Stimulated activated CD8-positive, alpha-beta memory T cell treated with anti-CD3 and anti-CD28 coated beads, Interleukin-7, amount 100 ng/mL, for 4 hours (primary cell): ENCODE measurements at places on chromosomes 3 and 15.

- DNase-seq = no peak
Observed at GRCh38 chr3:151230646-151231045, 27.6 kb upstream of the GPR171 start.

GRCh38 chr3:49747792-49748480, 24.2 kb upstream of the GMPPB start:
- no peak for DNase-seq

DNA sequence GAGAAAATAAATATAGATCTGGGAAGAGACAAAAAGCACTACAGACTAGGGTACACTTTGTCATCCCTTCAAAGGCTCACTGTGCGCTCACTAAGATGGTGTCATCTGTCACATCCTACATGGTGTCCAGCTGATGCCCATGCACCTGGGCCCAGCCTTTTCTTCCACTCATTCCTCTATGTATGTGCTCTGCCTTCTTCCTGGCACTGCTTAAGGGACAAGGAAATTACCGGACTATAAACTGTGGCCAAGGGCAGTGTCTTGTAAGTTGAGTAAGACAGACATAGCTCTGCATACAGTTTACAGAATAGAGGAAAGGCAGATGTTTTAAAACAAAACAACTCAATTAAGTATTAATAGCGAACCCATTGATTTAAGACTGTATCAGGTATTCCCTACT, 52.9 kb downstream of the ARHGAP31 start:
- no peak for DNase-seq

DNA sequence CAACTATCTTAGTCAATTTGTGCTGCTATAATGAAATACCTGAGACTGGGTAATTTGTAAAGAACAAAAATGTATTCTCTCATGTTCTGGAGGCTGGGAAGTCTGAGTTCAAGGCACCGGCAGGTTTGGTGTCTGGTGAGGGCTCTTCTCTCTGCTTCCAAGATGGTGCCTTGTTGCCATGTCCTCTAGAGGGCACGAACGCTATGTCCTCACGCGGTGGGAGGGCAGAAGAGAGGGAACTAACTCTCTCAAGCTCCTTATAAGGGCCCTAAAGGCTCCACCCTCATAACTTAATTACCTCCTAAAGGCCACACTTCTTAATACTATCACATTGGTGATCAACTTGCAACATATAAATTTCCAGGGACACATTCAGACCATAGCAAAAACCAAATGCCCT, 108.4 kb downstream of the ADAMTSL3 start:
- no peak for DNase-seq

GRCh38 chr15:67918205-67918861, 78.5 kb upstream of the RNU6-1 start:
- no peak for DNase-seq

DNA sequence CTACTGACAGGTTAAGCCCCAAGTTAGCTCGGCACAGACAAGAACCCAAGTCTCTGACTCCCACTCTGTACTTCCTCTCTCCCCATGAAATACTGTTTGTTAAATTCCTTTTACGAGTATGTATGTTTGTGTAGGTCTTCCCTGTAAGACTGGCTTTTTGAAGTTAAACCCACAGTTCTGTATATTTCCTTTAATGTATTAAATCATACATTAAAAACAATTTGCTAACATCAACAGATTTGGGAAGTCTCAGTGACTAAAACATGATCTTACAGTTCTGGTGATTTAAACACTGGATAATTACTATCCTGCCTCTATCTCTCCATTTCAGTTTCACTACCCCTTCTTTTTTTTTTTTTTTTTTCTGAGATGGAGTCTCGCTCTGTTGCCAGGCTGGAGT, 4.4 kb downstream of the CMTM6 start:
- no peak for DNase-seq

GRCh38 chr15:85780225-85780985, 14.3 kb downstream of the KLHL25 start:
- no peak for DNase-seq

GRCh38 chr15:91264651-91265351, 164.7 kb downstream of the SV2B start:
- DNase-seq = no peak

GRCh38 chr3:23611737-23612295, 193.9 kb upstream of the UBE2E1 start:
- no peak for DNase-seq

DNA sequence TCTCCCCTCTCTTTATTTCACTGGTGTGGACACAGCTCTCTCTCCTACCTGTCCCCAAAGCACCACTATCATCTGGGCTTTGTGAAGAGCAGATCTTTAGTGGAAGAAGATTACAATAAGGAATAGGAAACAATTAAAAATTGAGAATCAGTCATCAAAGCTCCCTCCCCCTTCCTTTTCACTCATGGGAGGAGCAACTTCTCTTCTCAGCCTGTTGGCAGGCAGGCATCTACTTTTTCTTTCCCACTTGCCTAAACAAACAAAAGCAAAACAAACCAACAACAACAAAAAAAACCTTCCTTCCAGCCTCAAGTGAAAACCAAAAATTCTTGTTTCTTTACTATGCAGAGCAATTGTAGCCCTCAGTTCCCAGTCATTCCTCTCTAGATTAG, 125.5 kb upstream of the BHLHE40 start:
- no peak for DNase-seq

GRCh38 chr3:99484871-99485270, 153.5 kb upstream of the COL8A1 start:
- no peak for DNase-seq

DNA sequence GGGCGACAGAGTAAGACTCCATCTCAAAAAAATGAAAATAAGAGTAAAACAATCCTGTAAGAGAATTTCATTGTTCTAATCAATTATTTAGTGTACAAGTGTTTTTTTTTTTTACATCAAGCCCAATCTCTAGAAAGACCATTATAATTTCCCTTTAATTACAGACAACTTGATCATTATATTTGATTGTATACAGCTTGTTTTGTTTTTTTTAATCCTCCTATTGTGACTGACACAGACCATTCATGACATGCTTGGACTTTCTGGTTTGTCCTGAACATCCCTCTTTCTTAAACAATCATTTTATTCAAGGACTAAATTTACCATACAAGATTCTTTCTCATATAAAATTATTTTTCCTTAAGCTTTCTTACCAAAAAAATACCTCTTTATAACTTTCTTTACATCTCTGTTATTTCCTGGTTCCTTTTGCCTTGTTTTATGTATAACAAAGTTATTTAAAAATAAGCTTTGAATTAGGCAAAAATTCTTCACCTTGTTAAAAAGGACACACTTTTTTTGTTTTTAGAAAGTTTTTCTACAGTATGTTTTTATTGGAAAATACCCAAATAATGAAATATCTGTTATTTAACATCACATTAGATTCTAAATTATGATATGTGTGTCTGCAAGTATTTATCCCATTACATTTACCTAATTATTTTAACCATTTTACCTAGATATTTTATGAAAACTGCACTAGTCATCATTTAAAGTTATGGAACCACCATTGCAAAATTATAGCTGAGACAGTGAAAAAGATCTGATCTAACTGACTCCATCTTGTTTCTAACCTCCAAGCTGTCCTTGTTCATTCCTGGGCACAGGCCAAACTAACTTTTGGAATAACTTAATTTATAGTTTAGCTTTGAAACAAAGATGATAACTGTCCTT, 26.1 kb upstream of the GFM1 start:
- DNase-seq = no peak

DNA sequence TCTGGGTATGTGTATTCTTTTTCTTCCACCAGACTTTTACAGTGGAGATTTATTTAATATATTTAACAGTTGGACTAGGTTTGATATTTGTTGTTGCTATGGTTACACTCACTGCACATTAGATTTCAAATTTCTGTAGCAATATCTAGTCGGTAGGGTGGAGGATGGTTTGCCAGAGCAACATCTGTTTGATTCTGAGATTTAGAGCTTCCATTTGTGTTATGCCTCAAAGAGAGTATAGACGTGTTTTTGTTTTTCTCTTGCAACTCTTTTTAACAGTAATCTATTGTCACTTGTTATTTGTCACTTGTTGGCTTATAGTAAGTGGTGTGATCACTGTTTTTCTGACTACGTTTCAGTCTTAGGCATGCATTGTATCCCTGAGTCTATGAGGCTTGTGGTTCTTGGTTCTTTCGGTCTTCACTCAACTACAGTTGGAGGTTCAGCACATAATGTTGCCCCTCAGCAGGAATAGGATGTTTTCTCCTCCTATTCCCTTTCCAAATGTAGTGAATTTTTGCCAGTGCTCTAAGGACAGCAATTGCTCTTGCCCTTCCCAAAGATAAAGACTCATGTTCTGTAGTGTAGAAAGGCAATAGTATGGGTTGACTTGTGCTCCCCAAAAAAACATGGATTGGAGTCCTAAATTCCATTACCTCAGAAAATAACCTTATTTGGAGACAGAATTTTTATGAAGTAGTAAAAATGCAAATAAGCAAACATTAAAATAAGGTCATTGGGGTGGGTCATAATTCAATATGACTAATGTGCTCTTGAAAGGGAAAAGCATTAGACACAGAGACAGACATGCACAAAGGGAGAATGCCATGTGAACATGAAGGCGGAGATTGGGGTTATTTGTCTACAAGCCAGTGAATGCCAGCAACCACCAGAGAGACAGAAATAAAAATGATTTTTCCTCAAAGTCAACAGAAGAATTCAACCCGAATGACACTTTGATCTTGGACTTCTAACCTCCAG, 692.1 kb downstream of the DIPK2A start:
- DNase-seq = no peak

DNA sequence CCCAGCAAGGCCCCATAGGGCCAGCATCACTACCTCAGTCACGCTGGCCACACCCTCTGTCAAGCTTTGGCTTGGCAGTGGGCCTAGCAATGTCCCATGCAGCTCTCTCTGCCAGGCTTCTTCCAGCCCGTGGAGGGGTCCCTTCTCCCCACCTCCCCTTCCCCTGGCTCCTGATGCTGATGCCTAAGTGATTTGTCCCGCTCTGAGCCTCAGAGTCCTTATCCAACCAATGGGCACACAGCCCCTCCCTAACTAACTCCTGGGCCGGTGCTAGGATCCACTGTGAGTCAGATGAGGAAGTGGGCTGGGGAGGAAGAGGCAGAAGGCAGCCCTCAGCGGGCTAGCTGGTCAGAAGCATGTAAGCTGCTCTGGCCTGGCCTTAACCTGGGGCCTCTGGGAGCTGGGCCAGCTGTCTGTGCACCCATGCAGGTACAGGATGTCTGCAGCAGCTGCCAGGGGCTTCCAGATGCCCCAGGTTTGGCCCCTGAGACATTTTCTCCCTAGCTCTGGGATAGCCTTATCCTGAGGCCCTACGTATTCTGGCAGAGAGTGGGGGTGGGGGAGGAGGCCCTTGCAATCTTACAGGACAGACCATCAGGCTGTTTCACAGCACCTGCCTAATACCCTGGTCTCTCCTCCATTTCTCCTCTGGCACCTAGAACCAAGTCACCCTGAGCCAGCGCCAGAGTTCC, 740 bp upstream of the ZBTB47 start:
- no peak for DNase-seq

DNA sequence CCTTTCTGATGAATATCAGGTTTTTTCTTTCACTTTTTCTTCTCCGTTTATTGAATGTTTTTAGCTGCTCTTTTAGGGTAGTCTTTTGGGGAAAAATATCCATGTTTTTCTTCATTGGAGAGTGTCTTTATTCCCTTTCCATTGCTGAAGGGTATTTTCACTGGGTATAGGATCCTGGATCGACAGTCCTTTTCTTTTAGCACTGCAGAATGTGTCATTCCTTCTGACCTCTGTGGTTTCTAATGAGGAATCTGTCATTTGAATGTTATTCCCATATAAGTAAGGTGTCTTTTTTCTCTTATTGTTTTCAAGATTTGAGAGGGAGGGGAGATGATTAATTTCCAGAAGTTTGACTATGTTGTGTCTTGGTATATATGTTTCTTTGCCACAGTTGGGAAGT, 96.8 kb downstream of the BBX start:
- DNase-seq = no peak

DNA sequence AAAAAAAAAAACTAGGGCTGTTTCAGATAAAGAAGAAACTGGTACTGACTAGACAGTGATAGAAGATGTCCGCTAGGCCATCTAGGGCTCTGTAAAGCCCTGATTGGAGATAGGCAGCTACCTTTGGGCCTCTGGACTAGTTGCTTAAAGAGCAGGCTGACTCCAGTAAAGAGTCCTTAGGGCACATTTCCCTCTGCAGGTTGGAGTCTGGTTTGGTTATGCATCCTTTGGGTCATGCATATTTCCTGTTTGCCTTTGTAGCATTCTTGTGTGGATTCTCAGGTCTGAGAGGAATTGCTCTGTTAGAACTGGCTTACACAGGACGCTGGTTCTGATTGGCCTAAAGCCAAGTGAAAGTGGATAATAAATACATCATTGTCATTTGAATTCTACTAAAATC, 165.5 kb upstream of the LRRN1 start:
- no peak for DNase-seq

- DNase-seq = no peak
Observed at GRCh38 chr3:164360738-164361406, 717.4 kb downstream of the SI start.

DNA sequence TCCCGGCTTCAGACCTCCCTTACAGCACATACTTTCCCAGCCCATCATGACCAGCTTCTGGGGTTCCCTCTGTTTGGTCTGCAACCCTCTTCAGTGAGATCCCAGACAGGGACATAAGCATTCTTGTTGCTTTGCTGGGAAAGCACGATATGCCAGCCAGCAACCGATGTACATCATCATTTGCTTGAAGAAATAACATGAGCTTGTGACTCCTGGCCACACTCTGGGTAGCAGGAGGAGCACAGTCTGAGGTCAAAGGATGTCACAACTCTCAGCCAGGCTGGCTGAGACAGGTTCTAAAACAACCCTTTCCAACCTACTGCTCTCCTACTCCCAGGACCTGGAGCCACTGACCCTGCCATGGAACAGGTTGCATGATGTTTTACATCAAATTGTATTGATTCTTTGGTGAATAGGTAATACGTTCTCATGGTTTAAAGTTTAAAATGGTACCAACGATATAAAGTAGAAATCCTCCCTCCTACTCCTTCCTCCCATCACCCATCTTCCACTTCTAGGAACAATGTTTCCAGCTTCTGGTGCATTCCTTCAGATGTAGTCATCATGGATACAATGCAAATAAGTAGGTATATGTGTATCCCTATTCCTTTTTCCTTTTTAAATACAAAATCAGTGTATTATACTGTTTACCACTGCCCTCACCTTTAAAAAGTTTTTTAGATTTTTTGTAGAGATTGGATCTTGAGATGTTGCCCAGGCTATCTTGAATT, 190.3 kb downstream of the OPA1 start:
- no peak for DNase-seq

- DNase-seq = no peak
Observed at GRCh38 chr3:150421799-150422548, 13.9 kb downstream of the TSC22D2 start.

DNA sequence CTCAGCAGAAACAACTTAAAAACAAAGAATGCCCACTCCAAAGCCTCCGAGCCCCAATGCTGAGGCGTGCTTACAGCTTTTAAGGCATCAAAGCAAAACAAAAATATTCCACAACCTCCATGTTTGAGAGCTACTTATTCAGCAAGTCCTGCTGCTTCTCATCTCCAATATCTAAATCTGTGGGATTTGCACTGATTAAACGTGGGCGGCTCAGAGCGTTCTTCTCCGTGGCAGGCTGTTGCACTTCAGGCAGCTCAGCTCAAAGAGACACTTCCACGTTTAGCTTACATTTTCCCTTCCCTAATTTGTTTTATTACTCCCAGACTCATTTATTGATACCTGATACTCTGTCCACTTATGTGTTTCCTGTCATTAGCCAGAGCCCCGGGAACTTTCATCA, 282.6 kb upstream of the MCTP2 start:
- no peak for DNase-seq
